ENCODE measurements at places on chromosomes 2 and 18.

- DNase-seq: no peak
Observed at GRCh38 chr2:68416081-68416675, 50.9 kb downstream of the FBXO48 start.

- no peak for DNase-seq
Observed at GRCh38 chr2:226873051-226873620, 37.3 kb downstream of the RHBDD1 start.

GRCh38 chr2:192940767-192941166 lies 746.0 kb upstream of the TMEFF2 start:
- no peak for DNase-seq

- DNase-seq: peak; percentile 80
Observed at GRCh38 chr2:204625135-204625534, 79.9 kb downstream of the PARD3B start.

- DNase-seq: no peak
Observed at GRCh38 chr18:24009651-24010333, 4.8 kb upstream of the TTC39C start.

DNA sequence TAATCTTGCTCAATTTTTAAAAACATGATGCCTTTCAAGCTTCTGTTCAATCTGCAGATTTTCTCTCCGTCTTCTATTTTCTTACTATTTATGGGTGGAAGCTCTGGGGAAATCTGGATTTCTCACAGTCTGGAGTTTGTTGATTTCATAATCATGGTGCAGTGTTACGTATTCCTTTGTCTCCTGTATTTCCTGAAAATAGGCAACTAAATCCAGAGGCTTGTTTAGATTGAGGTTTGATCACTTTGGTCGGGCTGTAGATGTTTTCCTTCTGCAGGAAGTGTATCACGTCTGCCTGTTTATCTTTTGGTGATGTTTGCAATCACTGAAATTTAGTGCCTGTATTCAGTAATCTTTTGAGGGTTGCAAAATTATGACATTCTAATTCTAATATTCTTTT lies 487.7 kb downstream of the LRRTM4 start:
- DNase-seq: no peak

- DNase-seq: no peak
Observed at GRCh38 chr2:113012436-113013335, 7.4 kb downstream of the IL36A start.

DNA sequence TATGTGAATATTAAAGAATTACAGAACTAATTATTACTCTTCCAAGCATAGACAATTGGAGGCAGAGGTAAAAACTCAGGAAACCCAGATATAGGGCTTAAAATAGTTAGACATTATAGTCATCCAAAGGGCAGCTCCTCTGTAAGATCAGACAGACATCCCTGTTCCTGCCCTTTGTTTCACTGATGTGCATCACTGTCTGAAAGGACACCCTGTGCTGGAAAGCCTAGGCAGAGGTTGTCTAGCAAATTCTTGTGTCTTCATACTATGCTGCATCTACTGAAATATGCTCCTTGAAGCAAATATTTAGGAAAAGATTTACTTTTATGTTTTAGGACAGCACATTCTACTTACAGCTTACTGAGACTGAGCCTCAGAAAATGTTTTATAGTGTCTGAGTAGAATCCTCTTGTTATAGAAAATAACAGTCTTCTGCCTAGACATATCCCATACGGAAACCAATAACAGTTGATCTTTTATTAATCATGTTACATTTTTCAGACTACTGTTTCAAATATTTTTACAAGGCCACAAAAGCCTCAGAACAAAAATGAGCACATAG lies 977.3 kb upstream of the CDH2 start:
- no peak for DNase-seq

GRCh38 chr2:159755788-159756187 lies 42.2 kb downstream of the CD302 start:
- DNase-seq: no peak

DNA sequence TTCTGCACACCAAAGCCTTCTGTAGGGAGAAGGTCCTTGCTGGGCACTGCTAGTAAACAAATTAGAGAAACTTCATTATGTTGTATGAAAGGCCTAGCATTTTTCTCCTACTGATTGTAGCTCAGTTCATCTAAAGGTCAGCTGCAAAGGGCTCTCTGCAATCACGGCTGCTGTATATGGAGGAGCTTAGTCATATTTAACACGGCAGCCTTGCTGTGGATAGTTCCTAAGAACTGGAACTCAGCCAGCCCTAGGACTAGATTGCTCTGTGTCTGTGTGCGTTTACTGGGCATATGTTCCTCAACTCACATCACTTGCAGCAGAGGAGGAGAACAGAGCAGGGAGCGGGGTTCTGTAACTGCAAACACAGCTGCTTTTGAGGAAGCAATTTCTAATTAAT lies 1103.9 kb upstream of the KLHL29 start:
- DNase-seq: peak; percentile 49

GRCh38 chr2:72062336-72062735 lies 85.3 kb downstream of the CYP26B1 start:
- no peak for DNase-seq

- DNase-seq: no peak
Observed at GRCh38 chr18:79214056-79214455, 144.9 kb downstream of the ATP9B start.

DNA sequence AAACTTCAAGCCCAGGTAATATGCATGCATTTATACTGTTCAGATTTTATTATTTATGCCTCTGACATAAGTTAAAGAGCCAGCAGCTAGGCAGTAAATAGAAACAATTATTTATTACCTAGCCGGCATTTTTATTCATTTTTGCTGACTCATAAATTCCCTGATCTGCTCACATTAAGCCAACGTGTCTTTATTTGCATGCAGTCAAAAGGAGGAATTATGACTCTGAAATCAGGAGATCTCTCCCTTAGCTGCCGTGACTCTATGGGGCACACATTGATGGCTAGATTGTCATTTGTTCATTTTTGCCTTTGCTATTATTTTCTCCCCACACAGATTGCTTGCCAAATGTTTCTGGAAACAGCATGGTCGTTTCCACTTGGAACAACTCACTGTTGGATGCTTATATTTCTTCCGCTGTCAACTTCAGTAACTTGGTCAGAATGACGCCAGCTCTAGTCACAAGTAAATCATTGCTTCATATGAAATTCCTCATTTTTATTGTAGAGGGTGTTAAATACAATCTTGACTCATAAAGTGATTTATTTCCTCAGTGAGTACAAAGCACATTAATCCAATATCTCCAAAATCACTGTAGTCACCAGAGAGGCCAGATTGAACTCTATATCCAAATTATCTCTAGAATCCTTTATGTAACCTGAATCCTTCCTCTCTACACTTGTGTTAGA lies 15.9 kb upstream of the ZBTB14 start:
- no peak for DNase-seq

DNA sequence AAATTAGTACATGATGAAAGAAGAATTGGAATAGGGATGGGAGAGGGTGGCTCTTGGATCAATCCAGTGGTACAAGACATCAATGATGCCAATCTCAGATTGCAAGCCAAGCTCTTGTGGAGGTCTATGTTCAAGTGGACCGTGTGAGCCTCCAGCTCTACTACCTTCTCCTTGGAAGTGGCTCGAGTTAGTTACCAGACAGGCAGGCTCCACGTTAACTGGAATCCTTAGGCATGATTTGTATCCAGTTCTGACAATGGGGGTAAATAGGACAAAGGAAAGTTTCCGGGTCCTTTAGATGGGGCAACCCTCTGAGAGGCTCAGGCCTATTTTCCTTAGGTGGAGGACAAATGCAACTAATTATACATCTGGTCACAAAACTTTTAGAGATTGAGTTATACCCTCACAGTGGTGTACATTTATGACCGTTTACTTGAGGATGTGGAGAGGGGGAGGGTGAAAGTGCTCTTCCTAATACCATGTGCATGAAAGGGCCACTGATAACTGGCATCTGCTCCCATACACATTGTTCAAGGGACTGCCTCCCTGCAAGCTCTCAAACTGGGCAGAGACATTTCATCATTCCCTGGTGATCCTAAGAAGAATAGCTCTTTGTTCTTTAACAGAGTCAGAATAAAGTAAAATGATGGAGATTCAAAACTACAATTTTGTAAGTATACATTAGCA lies 180.2 kb downstream of the SOCS6 start:
- peak; percentile 89 for DNase-seq

DNA sequence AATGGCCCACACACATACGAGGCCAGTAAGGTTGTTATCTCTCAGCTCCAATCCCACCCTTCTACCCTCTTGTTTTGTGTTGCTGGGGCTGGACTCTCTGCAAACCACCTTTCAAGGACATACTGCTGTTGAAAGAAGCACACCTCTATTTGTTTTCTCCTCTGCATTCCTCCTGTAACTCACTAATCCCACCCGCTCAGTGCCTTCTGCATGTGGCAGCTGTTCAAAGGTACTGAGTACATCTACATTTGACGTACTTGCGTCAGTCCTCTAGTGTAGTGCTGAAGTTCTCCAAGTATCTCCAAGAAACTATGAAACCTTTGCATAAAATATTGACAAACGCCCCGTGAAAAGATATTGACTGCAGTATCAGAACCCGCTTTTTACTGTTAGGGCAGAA lies 310.6 kb downstream of the AFF3 start:
- no peak for DNase-seq

DNA sequence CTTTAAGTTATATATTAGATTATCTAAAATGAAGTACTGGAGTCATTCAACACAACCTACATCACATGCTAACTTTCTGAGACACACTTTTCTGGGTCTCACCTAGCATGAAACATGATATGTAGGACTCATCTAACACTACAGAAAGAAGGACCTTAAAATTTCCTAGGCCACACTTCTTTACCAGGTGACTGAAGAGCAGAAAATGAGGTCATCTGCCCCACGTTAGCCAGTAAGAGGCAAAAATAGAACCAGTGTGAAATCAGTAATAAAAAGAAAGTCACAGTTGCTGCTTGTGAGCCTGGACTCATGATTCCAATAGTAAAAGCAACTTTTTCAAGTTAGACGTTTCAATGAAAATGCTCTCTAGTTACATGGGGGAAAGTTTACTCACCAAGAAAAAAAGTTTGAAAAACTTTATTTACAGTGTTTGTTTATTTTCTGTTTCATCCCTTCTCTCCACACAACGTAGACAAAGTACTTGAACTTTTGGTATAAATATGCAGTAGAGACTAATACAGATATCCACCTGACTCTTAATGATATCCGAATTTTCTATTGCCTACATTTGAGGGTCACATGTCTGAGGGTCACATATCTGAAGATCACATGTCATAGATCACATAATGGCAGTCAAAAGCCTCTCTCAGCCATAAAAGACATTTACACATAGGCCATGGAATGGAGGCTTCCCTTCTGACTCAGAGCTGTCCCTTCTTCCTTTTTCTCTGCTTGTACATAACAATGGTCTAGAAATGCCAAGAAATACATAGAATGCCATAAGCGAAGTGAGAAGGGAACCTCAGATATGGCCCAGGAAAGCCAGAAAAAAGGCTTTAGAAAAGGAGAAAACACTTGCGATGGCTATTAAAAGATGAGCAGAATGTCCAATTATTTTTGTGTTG lies 362.9 kb downstream of the ZEB2 start:
- DNase-seq: no peak

DNA sequence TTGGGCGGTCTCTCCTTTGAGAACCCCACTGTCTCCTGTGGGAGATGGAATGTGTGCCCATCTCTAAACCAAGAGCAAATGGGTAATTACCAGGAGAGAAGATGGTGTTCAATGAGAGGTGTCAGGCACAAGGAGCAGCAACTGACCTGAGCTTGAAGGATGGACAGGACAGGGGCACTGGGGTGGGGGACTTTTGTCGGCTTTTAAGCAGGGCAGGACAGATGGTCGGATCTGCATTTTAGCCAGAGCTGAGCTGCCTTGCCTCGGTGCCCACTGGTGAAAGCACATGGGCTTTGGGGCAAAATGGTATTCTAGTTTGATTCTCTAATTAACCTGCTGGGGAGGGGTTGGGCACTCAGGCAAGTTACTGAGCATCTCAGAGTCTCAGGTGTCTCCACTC lies 98.0 kb downstream of the INHBB start:
- no peak for DNase-seq

DNA sequence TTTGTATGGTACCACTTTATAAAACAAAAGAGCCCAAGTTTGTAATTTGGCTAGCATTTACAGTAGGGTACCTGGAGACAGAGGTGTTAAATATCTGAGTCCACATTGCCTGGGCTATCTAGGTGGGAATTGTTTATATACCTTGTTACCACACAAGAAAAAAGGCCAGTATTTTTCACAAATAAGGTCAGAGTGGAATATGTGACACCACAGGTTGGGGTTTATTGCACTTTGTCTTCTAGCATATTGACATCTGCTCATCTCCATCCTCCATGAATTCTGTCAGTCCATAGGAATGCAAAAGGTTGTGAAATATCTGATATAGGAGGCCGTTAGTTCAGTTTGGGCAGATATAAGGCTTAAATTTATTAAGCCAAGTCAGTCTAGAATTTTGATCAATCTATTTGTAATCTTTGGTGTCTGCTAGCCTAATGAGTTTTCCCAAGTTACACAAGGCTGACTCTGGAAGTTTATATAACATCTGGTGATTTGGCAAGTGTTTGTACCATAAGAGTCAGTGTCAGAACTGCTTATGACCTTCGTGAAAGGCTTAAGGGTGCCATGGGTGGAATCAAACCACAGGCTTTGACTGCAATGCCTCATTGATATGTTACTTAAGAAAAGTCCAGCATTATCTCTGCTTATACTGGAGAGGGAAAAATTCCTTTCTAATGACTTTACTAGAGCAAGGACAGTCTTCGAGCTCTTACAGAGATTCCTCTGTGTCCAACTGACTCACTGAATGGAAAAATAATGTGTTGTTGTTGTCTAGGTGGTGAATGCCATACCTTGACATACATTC lies 11.3 kb upstream of the DPP4 start:
- no peak for DNase-seq

- peak; percentile 34 for DNase-seq
Observed at GRCh38 chr2:113376913-113377445, 60.5 kb upstream of the ZNG1B start.

- peak; percentile 7 for DNase-seq
Observed at GRCh38 chr2:51153236-51153635, 121.3 kb upstream of the NRXN1 start.

DNA sequence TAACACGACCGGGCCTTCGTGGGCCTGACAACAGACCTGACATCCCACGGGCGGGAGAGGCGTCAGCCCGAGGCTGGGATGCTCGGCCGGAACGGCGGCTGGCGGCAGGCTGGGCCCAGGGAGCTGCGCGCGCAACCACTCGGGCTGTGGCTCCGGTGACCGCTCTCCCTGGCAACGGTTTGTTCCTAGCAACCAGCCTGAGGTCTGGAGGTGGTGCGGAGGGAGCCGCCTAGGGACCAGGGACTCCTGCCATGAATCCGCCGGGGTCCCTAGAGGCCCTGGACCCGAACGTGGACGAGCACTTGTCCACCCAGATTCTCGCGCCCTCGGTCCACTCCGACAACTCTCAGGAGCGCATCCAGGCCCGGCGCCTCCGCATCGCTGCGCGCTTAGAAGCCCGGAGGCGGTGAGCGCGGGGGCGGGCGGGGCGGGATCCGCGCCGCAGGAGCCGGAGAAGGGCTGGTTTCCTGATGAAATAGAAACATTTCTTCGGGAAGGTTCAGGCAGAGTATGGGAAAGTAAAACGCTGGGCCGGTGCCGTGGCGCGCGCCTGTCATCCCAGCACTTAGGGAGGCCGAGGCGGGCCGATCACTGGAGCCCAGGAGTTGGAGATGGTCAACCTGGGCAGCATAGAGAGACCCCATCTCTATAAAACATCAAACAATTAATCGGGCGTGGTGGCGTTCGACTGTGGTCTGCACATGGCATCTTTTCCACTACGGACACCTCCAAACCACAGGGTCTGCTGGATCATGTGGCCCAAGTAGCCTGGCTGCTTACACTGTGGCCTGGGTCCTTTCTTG lies at the start of gene DRC1:
TSS of gene DRC1 (plus strand) at position 182 of the 803 bp plus-strand sequence. CDS start at position 252, 70 bp downstream.
- DNase-seq: peak; percentile 68

- no peak for DNase-seq
Observed at GRCh38 chr2:136139631-136140030, 21.7 kb upstream of the CXCR4 start.
